Frontal cortex (tissue), 4 donors: ENCODE measurements at places on chromosomes 2 and 18.
A peak's percentile ranks its signal among the peaks of the same experiment; 100 is the strongest.

- DNase-seq = no peak
Measured at GRCh38 chr2:47050021-47050760, 104.9 kb downstream of the STPG4 start.

- no peak for DNase-seq
Measured at GRCh38 chr2:224883700-224884099, 158.6 kb downstream of the DOCK10 start.

DNA sequence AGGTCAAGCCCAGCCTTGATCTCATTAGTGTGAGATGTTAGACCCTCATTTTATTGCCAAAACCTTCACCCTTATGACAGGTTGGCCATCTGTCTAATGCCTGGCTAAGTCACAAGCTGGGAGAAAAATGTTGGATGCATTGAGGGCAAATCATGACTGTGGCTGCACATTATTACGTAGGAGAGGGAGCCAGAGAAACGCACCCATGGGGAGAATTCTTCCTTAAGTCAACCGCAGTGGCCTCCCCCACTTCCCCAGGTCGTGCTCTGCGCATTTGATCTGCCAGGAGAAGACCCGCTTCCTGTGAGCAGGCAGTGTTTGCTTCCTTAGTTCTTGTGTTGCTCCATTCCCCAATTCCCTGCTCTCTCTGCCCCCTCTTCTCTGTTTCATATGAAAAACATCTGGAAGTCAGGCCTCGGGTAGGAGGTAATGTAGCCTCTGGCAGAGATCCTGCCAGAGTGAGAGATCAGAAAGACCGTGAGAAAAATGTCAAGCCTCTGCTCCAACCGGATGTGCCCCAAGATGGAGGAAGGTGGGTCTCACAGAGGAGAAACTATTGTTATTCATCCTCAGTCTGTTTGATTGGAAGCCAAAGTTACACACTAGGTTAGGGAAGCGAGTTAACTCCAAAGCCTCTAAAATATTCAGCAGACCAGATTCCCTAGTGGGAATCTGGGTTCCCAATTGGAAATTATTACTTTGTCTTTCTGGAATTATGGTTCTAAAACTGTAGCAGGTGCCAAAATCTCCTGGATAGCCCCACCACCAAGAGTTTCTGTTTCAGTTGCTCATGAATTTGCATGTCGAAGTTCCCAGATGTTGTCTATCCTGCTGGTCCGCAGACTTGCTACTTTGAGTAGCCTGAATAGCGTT lies 144.3 kb upstream of the PELI1 start:
- no peak for DNase-seq

DNA sequence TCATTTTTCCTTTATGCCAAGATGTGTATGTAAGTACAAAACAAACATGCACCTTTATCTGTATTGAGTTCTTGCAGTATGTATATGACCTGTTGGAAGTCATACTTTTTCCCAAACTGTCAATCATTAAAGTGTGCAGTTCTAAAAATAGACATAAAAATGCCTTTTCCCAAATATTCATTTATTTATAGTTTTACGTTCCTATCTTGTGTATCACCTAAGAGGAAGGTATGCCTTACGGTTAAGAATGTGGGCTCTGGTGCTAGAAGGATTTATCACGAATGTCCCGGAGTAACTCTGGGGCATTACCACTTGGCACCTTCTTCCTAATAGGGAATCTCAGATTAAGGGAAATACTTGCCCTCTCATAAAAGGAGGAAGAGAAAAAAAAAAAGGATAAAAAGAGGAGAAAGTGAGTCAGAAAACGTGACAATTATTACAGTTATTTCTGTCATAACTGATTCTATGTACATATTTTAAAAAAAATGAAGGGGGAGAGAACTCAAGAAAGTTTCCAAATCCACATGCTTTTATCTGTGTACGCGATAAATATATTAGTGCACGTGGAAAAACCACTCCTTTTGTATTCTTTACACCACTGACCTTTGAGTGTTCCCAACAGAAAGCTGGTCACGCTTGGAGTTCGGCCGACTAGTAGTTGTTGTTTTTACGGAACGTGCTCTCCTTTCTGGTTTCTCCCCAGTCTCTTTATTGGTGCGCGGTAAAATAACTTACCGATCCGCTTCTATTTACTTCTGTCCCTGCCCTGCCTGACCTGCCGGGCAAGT lies 721 bp downstream of the MCEE start:
- DNase-seq = no peak

- no peak for DNase-seq
Measured at GRCh38 chr2:219476652-219477151, 22.0 kb upstream of the GMPPA start.

DNA sequence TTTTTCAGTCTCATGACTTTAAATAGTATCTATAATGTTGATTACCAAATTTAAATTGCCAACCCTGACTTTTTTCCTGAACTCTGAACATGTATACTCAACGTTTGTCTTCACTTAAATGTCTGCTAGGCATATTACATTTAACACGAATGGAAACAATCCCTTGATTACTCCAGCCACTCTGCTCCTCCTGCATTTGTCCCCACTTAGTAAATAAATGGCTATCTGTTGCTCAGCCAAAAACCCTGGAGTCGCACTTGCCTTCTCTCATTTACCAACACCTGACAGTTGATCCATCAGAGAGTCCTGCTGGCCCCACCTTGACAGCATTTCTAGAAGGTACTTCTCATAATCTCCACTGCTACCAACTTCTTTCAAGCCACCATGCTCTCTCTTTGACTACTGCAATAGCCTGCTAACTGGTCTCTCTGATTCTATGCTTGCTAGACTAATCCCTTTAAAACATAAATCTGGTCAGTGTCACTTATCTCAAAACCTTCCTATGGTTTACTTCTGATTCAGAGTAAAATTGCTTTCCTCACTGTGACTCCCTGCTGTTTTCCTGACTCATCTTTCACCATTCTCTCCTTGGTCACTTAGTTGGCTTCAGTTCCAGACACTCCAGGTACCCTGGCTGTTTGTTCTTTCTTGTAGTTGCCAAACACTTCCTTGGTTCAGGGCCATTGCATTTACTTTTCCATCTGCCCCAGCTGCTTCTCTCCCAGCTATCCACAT lies 31.9 kb downstream of the SPAG16 start:
- DNase-seq = no peak

GRCh38 chr2:56049233-56049845 lies 125.8 kb upstream of the EFEMP1 start:
- no peak for DNase-seq

DNA sequence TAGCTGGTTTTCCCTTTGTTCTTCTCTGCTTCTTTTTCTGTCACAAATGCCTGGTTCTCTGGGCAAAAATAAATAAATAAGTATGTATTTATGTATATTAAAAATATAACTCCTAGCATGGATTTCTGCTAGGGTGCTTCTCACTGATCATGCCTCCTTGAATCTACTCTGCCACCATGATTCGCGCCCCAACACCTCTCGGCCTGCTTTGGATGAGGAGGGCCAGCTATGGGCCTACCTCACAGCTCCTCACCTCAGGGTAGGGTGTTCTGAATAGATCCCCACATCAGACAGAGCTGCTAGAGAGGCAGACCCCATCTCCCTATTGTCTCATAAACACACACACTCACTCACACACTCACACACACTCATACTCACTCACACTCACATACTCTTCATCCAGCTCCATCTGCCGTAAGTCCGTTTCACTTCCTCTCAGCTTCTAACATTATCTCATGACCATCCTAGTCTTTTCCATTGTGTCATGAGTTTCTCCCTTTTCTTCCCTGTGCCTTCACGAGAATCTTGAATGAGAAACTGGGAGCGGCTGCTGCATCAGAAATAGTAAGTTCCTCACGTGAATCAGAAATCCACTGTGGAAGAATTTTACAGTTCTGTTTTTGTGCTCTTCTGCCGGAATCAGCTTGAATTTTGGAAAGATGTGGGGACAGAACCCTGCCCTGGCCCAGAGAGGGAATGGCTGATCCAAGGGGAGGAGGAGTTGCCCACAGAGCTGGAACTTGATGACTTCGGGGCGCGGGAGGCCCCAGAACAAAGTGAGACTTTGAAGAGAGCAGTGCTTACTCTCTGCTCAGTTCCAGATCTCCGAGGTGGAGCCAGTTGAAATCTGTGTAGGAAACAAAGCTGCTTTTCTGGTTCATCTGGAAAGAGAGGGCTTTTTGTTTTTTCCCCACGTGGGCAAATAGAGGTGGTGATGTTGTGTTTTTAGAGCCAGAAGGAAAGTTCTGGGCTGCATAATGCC lies 20.9 kb downstream of the ANXA4 start:
- DNase-seq = no peak

GRCh38 chr2:54699665-54700064 lies 23.8 kb upstream of the EML6 start:
- DNase-seq = no peak

DNA sequence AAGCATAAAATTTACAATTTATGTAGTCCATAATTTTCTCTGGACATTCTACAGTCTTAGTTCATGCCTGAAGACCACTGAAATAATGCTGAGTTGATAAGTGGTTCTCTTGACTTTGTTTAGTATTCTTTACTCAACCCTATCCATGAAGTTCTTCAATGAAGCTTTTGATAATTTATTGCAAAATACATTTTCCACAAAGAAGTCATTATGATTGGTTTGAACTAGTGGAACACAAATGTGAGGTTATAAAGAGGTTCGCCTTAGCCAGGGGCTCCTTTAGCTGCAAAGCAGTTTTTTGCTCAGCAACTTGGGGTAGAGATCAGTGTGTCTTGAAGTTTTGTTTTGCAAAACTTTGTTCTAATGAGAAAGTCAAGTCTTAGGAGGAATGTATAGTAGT lies 5.9 kb downstream of the BCL2L11 start:
- DNase-seq = no peak

DNA sequence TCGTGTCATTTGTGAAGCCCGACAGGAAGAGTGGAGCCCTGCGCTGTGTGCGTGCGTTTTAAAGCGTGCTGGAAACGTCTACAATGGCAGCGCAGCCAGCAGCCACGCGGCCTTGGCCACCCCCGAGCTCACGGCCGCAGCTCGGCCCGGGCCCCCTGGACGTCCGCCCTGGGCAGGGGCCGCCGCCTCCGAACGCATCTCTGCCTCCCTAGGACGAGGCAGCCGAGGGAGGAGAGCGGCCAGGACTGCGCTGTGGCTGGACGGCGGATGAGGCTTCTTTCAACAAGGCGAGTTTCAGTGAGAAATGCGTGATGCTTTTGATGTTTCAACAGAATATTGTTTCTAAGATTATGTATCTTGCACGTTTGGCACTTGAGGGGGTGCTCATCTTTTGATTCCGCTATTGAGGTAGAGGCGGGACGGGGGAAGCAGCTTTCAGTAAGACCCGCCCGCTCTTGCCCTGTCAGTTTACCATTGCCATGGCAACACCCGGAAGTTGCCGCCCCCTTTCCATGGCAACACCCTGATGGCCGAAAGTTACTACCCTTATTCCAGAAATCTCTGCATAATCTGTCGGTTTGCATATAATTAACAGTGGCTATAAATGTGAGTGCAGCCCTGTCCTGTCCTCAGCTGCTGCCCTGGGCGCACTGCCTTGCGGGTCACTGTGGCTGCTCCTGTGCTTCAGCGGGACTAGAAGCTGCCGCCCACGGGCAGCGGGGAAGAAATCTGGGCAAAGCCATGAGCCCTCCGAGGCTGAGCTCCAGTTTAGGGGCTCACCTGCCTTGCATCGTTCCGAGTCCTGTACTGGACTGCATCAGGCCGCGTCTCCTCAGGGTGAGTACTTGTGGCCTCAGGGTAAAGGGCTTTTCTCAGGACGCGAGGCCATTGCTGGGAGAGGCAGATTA lies 38.6 kb downstream of the ADNP2 start:
- DNase-seq = peak; percentile 80

GRCh38 chr2:72413716-72414115 lies 266.1 kb upstream of the CYP26B1 start:
- no peak for DNase-seq

- DNase-seq = no peak
Measured at GRCh38 chr2:39059366-39059952, 61.4 kb downstream of the SOS1 start.

DNA sequence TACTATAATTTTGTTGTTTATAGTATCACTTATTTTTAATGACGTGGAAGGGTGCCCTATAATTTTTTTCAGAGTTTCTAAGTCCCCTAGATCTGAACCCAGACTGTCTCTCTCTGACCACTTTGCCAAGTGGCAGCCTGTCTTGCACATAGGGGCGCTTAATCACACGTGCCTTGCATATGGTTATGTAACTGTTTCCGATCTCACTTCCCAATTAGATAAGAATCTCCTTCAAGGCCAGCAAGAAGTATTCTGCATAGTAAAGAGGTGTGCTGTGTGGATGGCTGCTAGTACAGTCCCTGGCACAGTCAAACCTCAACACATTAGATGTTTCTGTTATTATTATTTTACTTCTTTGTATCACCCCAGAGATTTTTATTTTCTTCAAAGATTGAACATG lies 197.8 kb upstream of the SIX2 start:
- no peak for DNase-seq

GRCh38 chr2:6834163-6834562 lies 31.5 kb downstream of the CMPK2 start:
- DNase-seq = no peak

GRCh38 chr2:10345126-10345525 lies 42.4 kb downstream of the HPCAL1 start:
- DNase-seq = no peak

DNA sequence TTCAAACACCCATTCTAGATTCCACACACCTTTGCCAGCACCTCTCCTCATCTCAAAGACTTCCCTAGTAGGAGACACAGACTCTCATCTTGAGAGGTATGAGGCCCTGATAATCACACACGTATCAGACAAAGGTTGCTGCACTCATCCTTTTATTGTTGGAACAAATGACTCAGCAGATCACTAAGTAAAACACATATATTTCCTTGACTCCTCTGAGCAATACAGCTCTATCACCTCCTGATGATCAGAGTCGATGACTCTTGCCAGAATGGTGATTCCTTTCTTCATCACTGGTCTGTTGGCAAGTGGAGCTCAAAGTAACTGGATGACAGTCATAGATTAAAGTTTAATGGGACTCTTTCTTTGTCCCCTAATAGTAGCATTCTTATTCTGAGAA lies 1049.2 kb upstream of the ZEB2 start:
- DNase-seq = no peak

- no peak for DNase-seq
Measured at GRCh38 chr2:202135091-202135874, 62.2 kb downstream of the KIAA2012 start.
